ENCODE measurements at places on chromosomes 16 and 17.
A peak's percentile ranks its signal among the peaks of the same experiment; 100 is the strongest.

GRCh38 chr17:73017658-73018057 is 74.8 kb downstream of the SLC39A11 start:
- no peak for DNase-seq

GRCh38 chr16:52548261-52549010 is 1.5 kb upstream of the TOX3 start:
- no peak for DNase-seq

DNA sequence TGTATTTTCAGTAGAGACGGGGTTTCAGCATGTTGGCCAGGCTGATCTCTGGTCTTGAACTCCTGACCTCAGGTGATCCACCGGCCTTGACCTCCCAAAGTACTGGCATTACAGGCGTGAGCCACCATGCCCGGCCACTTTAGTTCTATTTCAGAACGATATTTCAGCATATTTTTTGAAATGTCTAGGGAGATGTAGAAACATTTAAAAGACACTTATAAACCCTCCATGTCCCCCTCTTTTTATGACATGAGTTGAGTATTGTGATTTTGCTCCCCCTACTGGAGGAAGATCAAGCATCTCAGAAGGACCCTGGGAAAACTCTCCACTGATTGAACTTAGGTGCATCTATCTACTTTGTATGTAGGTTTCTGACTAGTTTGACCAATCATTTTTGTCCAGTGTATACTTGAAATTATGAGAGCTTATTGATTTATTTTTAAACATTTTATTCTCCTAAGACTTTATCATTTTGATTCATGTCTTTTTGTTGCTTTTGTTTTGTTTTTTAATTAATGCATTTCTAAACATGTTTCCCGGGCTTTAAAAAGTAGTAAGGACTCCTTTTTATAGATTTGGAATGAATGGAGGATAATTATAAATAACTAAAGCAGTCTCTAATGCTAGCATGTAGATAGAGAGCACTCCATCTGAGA is 105.1 kb downstream of the CHD9 start:
- no peak for DNase-seq

- DNase-seq = peak; percentile 30
Observed at GRCh38 chr17:55285340-55286301, 20.9 kb downstream of the HLF start.

GRCh38 chr16:50558913-50559312 is 10.7 kb downstream of the NKD1 start:
- DNase-seq = no peak

GRCh38 chr16:1407753-1408152 is 6.8 kb downstream of the UNKL start:
- DNase-seq = no peak

DNA sequence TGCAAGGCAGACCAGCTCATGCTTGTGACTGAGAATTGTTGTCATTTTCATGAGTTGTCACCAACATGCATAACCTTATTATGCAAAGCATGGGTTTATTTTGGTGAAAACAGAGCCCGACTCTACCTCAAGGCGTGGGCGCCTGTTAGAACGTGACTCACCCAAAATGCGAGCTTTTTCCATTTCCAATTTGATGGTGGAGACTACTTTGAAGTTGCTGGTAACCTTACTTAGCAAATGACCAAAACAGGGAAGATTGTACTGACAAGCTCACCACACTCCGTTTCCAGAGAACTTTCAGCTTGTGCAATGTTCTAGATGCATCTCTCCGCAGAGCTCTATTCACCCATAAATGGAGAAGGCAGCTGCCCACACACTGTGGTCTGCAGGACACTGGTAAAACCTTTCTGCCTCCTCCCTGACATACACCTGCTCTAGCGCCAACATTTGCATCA is 284.5 kb downstream of the MAF start:
- no peak for DNase-seq

- no peak for DNase-seq
Observed at GRCh38 chr16:87048038-87048729, 269.0 kb downstream of the C16orf95 start.

GRCh38 chr17:43988301-43988700 is 16.1 kb upstream of the NAGS start:
- no peak for DNase-seq

GRCh38 chr16:90037276-90037675 is 18.0 kb upstream of the DBNDD1 start:
- DNase-seq = no peak

DNA sequence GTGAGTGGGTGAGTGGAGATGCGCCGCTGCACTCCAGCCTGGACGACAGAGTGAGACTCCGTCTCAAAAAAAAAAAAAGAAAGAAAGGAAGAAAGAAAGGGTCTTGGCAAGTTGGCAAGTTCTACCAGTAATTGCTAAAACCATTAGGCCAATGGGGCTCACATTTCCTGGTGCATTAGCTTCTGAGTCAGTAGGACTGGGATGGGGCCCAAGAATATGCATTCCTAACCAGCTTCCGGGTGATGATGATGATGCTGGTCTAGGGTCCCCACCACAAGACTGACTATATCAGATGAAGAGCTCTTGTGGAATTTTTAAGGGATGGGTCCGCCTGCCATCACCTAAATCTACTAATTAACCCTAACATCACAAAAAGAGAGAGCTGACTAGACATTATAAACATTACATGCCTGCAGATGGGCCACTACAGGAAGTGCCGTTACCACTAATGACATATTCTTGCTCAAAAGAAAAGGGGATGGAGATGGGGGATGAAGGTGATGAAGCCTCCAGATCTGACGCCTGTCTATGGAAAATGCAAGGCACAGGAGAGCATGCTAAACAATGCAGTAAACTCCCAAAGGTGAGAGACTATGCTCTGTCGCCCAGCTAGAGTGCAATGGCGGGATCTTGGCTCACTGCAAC is 13.1 kb downstream of the MYH11 start:
- no peak for DNase-seq

Data from NCI-H2029 treated with DMSO at 0.1 percent for 48 hours (cell line).